ENCODE measurements at places on chromosomes 16 and 17.

GRCh38 chr16:54112451-54113206, 174.0 kb downstream of the IRX3 start:
- DNase-seq, result no peak

GRCh38 chr17:72434581-72434980, 313.8 kb downstream of the SOX9 start:
- DNase-seq, result no peak

DNA sequence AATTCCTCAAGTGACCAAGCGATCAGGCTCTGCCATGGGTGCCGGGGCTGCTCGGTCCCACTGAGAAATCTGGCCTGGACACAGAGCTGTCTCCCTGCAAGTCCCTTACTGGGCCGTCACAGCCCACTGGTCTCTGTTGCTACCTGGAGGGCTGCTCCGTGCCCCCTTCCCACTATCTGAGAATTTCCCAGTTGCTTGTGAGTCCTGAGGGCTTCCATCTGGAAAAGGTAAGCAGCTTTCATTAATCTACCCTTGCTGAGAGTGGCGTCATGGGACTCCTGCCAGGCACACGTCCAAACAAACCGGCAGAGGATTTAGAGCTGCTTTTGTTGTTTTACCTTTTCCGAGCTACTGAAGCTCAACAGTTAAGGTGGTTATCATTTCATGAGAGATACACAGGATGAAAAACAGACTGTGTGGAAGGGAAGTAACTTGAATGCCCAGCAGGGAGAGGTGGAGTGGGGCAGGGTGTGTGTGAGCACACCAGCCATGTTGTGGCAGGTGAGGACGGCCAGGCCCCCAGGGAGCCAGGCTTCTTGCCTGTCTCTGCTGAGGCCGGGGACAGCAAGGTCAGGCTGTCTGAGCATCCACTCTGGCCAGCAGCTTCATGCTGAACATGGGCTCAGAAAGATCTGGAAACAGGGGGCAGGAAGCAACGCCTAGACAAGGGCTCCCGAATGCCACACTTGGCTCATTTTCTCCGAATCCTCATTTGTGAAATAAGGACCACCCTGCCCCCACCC, 50.6 kb downstream of the GTF3C1 start:
- no peak for DNase-seq

- no peak for DNase-seq
These were observed 54.7 kb upstream of the FASN start for GRCh38 chr17:82152556-82153294.

DNA sequence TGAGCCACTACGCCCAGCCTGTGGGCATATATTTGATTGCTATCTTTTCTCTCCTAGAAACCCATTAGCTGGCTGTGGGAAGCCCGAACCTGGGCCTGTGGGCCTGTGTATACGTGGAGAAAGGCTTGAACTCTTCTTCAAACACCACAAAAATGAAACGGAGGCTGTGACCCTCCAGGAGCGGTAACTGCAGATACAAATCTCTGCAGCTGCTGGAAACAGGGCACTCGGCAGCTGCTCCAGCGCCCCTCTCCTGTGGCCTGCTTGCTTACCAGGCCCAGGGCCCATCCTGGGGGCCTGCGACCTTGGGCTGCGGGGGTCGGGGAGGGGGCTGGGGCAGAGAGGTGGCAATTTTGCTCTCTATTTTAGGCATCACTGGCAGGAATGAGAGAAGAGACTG, 28.0 kb upstream of the MTSS2 start:
- no peak for DNase-seq

Data from NCI-H2107 (cell line).